Stimulated activated CD8-positive, alpha-beta memory T cell treated with anti-CD3 and anti-CD28 coated beads, Interleukin-4, amount 100 ng/mL, for 1 hour (primary cell): ENCODE measurements at places on chromosomes 6 and 20.

GRCh38 chr6:155188707-155189496, 74.9 kb upstream of the CLDN20 start:
- DNase-seq = no peak

DNA sequence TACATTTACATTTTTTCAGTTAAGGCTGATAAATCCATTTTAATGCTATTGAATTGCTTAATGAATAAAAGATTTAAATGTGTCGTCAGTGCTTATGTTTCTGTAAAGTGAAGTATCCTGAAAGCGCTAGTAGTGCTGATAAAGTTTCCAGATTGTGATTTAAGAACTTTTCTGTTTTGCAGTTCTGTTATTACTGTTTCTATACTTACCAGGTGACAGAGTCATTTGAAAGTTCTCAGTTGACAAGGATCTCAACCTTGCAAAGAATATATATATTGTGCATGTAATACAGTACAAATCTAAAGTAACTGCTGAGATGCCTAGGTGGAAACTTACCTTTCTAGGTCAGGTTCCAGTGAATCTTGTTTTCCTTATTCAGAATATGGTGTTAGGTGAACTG, 201.8 kb downstream of the ARID1B start:
- no peak for DNase-seq

DNA sequence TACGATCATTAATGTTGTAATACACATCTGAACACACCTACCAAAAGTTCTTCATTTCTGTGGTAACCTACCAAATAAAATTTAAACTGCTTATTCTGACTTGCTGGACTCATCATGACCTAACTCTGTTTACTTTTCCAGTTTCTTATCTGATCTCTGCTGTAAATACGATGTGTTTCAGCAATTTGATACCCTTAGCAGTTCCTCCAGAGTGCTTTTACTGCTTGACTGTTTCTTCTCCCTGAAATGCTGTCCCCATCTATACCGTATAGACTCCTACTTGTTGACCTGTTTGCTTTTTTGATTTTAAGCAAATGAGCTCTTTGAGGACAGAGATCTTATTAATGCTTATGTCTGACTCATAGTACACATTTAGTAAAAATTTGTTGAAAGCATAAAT, 119.5 kb downstream of the SCAF8 start:
- DNase-seq = no peak

DNA sequence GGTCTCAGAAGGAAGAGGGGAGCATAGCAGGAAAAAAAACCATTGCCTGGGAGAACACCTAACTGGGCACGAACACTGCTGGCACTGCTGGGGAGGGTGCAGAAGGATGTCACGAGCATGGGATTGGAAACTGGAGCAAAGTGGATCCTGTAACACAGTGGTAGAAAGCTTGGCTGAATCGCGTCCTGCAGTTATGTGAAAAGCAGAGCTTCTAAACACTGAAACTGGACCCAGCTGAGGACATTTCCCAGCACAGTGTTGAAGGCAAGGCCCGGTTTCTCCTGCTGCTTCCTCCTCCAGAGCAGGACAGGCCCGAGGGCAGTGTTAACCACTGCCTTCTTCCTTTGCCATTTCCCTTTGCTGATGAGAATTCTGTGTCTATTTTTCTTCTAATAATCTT, 6.7 kb downstream of the APMAP start:
- no peak for DNase-seq

DNA sequence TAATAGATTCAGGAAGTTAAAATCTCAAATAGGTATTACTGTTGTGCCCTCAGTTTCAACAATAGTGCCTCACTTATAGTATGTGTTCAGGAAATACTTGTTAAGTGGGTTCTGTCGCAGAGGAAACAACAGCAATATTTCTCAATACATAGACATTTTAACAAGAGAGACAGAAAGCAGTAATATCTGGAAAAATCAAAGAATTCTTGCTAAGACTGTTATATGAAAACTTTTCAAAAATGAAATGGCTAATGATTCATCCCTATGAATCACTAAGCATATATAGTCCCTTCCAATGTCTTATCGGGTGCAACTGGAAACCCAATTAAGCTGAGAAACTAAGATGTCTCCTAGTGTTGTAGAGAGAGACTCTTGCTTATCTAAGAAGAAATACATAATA, 668.9 kb downstream of the TFAP2A start:
- DNase-seq = no peak

GRCh38 chr6:112360498-112360897, 13.4 kb downstream of the RFPL4B start:
- DNase-seq = no peak

DNA sequence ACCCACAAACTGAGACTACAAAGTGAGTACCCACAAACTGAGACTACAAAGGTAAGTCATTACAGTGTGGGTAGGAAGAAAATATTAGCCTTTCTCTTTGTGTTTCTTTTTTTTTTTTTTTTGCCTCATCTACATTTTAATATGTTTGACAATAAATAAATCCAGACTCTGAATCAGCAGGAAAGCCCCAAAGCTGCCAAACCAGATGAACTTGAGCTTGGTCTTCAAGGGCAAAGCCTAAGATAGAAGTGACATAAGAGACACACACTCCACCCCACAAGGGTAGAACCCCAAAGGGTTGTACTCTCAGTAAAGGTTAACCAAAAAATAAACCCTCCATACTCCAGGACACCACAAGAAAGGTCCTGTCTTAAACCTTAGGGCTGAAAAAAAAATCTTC, 326.8 kb upstream of the ARID1B start:
- DNase-seq = no peak
